ENCODE measurements at places on chromosomes 6 and 20.

DNA sequence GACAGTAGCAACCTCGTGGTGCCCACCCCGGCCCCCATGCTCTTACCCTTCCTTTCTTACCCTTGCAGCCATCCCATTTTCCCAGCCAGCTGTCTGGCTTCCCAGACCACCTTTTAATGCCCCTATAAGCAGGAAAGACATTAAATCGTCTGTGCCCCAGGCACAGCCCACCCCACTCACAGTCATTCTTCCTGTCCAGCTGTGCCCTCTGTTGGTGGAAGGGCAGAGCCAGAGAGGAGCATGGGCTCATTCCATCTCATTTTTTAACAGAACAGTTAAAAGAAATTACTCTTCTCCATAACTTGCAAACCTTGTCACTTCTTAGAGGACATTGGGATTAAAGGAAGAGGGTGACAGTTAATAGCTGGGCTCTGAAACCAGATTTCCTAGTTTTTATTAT lies 240.5 kb downstream of the NRN1 start:
- no peak for DNase-seq

DNA sequence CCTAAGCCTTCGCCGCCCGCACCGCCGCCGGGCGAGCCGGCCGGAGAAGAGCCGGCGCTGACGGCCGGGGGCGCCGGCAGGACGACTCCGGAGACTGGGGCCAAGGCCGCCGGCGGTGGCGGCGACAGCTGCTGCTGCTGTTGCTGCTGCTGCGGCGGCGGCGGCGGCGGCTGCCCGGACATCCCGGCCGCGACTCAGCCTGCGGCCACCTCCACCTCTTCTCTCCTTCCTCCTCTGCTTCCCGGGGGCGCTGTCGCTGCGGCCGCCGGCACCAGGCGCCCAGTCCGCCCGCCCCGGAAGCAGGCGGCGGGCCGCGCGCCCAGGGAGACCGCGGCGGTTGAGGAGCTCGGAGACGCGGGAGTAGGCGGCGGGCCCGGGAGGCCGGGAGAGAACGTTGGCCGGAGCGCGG lies 307 bp downstream of the RANBP9 start:
- peak; percentile 80 for DNase-seq

- DNase-seq: peak; percentile 19
Measured at GRCh38 chr6:42378125-42378524, 73.6 kb downstream of the TRERF1 start.

- no peak for DNase-seq
Measured at GRCh38 chr20:64226686-64227580, 28.6 kb upstream of the PCMTD2 start.

DNA sequence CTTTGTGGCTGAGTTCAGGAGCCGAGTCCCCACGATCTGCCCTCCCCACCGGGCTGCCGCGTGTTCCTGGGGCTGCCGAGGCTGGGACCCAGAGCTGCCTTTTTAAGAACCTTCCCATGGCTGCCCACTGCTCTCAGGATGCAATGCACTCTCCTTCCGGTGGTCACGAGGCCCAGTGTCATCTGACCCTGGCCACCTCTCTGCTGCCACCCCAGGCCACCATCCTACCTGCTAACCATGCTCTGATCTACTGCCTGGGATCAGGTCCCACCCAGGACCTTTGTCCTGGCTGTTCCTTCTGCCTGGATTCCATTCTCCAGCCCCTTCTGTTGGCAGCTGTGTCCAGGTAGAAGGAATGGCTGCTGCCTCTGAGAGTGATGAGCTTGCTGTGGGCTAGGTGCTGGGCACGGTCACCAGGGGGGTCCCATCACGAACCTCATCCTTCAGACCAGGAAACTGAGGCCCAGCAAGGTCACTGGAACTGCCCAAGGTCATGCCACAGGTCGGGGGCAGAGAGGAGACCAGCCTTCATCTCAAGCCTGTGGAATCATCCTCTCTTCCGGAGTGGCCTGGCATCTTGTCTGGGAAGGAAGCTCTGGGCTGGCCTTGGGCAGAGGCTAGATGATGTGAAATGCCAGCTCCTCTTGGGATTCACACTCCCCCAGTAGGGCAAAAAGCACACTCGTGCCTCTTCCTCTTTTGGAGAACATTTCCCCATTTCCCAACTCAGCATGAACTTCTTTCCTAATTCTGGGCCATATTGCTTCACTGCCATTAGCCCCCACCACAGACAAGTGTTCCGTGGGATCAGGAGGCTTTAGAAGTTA lies 20.5 kb downstream of the PCK1 start:
- DNase-seq: no peak

DNA sequence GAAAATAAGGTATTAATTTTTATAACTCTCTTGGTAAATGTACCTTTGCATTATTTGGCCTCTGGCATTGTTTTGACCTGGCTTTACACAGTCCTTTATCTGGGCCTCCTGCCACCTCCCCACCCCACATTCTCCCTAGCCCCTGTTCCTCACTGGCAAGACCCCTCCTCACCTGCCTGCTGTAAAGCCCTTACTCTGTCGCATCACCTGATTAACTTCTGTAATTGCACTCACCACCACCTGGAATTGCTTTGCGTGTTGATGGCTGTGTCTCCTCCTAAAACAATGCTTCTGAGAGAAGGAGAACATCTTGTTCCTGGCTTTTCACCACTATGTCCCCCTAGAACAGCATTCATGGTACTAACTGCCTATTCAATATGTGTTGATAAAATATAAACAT lies 24.8 kb downstream of the SNX9 start:
- no peak for DNase-seq

Measured in stimulated activated naive CD4-positive, alpha-beta T cell (primary cell).